Activated CD8-positive, alpha-beta memory T cell treated with anti-CD3 and anti-CD28 coated beads, Interleukin-2, amount 10 ng/mL, durations not matched to agents 7 days and 5 days (primary cell): ENCODE measurements at places on chromosomes 2 and 18. TPM values are rescaled to one million over a fixed set of nuclear protein-coding genes. Genes with fewer than 3 reads are reported as not detected.

METTL21A gene
- total RNA-seq = 21.1 TPM

DCC gene
- not detected for total RNA-seq

FBXO41 gene
- 31.5 TPM for total RNA-seq

RNMT gene
- total RNA-seq = 35.5 TPM

DNAJC27 gene
- 8.7 TPM for total RNA-seq

RIT2 gene
- total RNA-seq = not detected

ALPG gene
- total RNA-seq = not detected

TMEM200C gene
- total RNA-seq = not detected

GPR39 gene
- total RNA-seq = not detected

RGPD3 gene
- total RNA-seq = not detected

CCDC148 gene
- not detected for total RNA-seq

LRRTM1 gene
- total RNA-seq = not detected

NPAS2 gene
- total RNA-seq = 0.41 TPM

- H3K36me3 ChIP-seq = peaks cover 37% of the 10 kb centered on the region
- H3K27me3 ChIP-seq = no peaks in the 10 kb centered on the region
- H3K4me1 ChIP-seq = peaks cover 4% of the 10 kb centered on the region
- no peak for DNase-seq
Observed at GRCh38 chr18:35106013-35106844, 65.0 kb downstream of the MAPRE2 start.

DNA sequence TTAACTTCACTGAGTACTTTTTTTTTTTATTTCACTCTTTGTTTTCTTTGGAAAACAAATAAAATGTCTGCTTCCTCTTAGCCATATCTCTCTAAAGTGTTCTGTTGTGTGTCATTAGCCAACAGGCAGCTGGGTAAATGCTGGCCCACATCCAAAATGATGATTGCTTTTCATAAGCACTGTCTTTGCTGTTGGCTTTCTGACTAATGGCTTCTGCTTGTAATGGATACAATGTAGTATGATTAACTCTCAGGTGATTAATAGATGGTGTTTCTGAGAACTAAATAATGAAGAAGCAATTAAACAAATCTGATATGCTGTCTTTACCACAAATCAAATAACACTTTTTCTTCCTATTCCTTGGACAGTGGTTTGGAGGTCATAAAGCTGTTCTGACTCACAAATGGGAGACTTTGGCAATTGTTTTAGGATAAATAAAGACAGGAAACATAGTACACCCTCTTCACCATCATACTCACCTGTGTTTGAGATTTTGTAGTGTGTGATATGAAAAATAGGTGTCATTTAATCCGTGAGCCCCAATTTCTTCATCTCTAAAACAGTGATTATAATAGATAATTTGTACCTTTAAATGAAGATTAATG is 888.4 kb downstream of the TSN start:
- DNase-seq = no peak
- H3K27me3 ChIP-seq = no peaks in the 10 kb centered on the region
- no peak overlapping the region for H3K4me3 ChIP-seq
- no peak overlapping the region for H3K27ac ChIP-seq
- H3K4me1 ChIP-seq = no peaks in the 10 kb centered on the region
- no peaks in the 10 kb centered on the region for H3K36me3 ChIP-seq

- H3K4me3 ChIP-seq = no peak overlapping the region
- H3K36me3 ChIP-seq = no peaks in the 10 kb centered on the region
- DNase-seq = no peak
- H3K4me1 ChIP-seq = no peaks in the 10 kb centered on the region
Observed at GRCh38 chr2:166516712-166517303, 22.8 kb upstream of the SCN7A start.

GRCh38 chr2:239015218-239015900 is 167.5 kb downstream of the TWIST2 start:
- no peak for DNase-seq
- H3K27ac ChIP-seq = no peak overlapping the region
- H3K27me3 ChIP-seq = peaks cover 2% of the 10 kb centered on the region
- no peak overlapping the region for H3K4me3 ChIP-seq
- no peaks in the 10 kb centered on the region for H3K4me1 ChIP-seq

DNA sequence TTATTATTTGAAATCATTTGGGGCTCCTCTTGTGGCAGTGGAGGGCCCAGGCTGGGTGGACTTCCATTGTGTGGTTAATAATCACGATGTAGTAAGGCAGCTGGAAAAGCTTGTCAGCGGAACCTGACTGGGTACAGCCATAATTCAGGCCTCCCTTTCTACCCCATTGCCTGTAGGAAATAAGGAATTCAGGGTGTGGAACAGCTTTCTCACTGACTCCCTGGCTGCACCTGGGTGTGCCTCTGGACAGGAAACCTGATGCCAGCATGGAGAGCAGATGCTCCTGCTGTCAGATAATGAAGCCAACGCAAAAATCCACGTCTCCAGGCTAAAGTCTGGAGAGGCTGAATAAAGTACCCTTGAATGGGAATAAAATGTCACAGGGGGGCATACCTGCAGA is 44.2 kb downstream of the LYPD6B start:
- no peak overlapping the region for H3K4me3 ChIP-seq
- DNase-seq = no peak
- H3K27ac ChIP-seq = no peak overlapping the region
- no peaks in the 10 kb centered on the region for H3K36me3 ChIP-seq
- no peaks in the 10 kb centered on the region for H3K4me1 ChIP-seq
- peaks cover 30% of the 10 kb centered on the region for H3K27me3 ChIP-seq

DNA sequence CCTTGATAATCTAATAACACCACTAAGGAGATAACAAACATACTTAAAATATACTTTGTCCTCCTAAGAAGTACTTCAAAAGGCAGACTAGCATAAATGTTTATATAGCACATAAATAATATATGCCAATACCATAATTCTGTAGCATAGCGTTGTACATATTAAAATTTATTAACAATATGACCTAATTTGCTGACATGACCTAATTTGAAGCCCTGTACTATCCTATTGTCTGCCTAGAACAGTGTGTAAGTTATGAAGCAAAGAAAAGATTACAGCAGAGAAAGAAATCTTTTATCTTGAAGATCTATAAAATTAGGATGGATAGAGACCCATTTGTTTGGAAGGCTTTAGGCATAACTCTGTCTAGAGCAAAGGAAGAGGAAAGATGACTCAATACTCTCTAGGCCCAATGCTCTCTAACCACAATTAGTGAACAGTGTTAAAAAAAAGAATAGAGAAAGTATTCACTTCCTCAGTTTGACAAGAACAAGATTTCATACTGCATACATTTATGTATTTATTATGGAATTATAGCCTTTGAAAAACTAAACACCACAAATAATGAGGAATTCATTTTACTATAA is 231.3 kb downstream of the ZRANB3 start:
- DNase-seq = no peak
- no peak overlapping the region for H3K27ac ChIP-seq
- H3K36me3 ChIP-seq = peaks cover 13% of the 10 kb centered on the region
- H3K27me3 ChIP-seq = no peaks in the 10 kb centered on the region

DNA sequence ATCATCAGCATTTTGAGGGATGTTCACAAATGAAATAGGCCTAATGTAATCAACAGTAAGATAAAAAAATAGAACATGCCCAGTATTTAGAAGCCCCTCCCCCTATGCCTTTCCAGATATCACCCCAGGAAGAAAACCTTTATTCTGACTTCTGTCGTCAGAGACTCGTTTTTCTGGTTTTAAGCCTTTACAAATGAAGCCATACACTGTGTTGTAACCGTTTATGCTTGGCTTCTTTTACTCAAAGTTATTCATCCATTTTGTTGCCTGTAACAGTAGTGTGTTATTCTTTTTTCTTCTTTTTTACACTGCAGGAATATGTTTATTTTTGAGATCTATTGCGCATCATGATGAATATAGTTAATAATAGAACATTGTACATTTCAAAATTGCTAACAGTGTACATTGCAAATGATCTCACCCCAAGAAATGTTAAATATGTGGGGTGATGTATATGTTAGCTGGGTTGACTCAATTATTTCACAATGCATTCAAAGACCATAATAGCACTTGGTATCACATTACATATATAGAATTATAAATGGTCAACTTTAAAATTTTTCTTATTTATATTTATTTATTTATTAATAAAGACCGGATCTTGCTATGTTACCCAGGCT is 28.1 kb upstream of the PNPT1 start:
- H3K4me3 ChIP-seq = no peak overlapping the region
- H3K4me1 ChIP-seq = peaks cover 2% of the 10 kb centered on the region

- no peak for DNase-seq
- no peaks in the 10 kb centered on the region for H3K4me1 ChIP-seq
- peaks cover 17% of the 10 kb centered on the region for H3K27me3 ChIP-seq
- H3K27ac ChIP-seq = no peak overlapping the region
- H3K36me3 ChIP-seq = no peaks in the 10 kb centered on the region
- no peak overlapping the region for H3K4me3 ChIP-seq
Observed at GRCh38 chr2:172912266-172912665, 163.4 kb upstream of the MAP3K20 start.

GRCh38 chr2:23120161-23120560 is 264.8 kb upstream of the KLHL29 start:
- H3K4me3 ChIP-seq = no peak overlapping the region
- no peaks in the 10 kb centered on the region for H3K4me1 ChIP-seq
- no peak for DNase-seq
- no peaks in the 10 kb centered on the region for H3K36me3 ChIP-seq
- H3K27ac ChIP-seq = no peak overlapping the region

GRCh38 chr2:154381931-154382794 is 316.3 kb upstream of the KCNJ3 start:
- no peak for DNase-seq
- no peaks in the 10 kb centered on the region for H3K27me3 ChIP-seq
- no peak overlapping the region for H3K4me3 ChIP-seq
- no peaks in the 10 kb centered on the region for H3K36me3 ChIP-seq
- no peak overlapping the region for H3K27ac ChIP-seq
- no peaks in the 10 kb centered on the region for H3K4me1 ChIP-seq

DNA sequence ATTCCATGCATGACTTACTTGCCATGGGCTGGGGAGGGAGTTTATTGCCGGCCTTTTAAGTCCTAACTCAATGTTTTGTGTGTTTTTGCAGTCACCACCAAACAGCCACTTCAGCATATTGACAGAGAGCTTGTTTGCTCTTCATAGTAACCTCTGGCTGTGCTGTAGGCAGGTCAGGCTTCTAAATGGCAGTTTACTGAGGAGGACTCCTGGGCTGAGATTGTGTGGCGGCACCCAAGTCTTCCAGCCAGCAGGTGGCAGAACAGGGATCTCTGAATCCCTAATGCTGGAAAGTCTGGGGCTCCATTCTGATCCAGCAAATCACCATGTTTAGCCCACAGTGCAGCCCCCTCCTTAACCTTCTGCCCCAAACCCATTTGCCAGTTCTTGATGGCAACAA is 121.2 kb downstream of the CAPN13 start:
- H3K27ac ChIP-seq = no peak overlapping the region
- no peaks in the 10 kb centered on the region for H3K27me3 ChIP-seq
- H3K4me3 ChIP-seq = no peak overlapping the region
- no peaks in the 10 kb centered on the region for H3K4me1 ChIP-seq

DNA sequence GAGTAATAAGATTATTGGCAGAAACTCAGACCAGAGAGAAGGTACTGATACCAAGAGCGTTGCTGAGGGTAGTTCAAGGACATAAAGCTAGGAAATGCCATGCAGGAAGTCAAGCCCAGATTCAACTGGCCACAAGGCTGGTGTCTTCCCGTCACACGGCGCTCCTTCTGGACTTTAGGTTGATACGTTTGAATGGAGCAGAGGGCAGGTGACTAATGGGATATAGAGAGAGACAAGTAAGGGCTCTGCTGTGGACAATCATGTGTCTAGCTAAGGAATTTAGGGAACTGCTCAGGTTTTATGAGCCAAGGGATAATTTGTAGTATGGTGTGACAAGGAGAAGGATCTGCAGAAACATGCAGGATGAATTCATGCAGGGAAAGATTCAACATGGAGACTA is 83.9 kb upstream of the MC2R start:
- H3K4me1 ChIP-seq = no peaks in the 10 kb centered on the region
- no peaks in the 10 kb centered on the region for H3K27me3 ChIP-seq
- no peak overlapping the region for H3K4me3 ChIP-seq

DNA sequence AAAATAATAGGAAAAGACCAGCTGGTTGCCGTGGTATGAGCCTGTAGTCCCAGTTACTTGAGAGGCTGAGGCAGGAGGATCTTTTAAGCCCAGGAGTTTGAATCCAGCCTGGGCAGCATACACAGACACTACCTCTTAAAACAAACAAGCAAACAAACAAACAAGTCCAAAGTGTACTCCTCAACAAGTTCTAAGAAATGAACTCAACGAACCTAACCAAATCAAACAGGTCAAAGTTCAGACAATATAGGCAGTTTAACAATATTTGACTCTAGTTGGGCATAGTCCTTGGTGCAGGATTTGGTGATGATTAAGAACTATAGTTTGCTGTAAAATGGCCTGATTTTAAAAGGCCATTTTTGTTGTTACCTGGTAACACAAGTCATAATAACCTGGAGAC is 41.9 kb upstream of the RHOB start:
- no peak overlapping the region for H3K27ac ChIP-seq
- peaks cover 11% of the 10 kb centered on the region for H3K36me3 ChIP-seq
- no peak overlapping the region for H3K4me3 ChIP-seq
- DNase-seq = no peak
- H3K4me1 ChIP-seq = no peaks in the 10 kb centered on the region

GRCh38 chr2:202339071-202339870 is 36.9 kb upstream of the BMPR2 start:
- H3K27me3 ChIP-seq = peaks cover 4% of the 10 kb centered on the region
- H3K4me3 ChIP-seq = no peak overlapping the region
- H3K4me1 ChIP-seq = no peaks in the 10 kb centered on the region
- DNase-seq = no peak
- H3K27ac ChIP-seq = no peak overlapping the region

- H3K27me3 ChIP-seq = no peaks in the 10 kb centered on the region
- peaks cover 16% of the 10 kb centered on the region for H3K4me1 ChIP-seq
- H3K36me3 ChIP-seq = peaks cover 57% of the 10 kb centered on the region
- H3K4me3 ChIP-seq = no peak overlapping the region
- H3K27ac ChIP-seq = no peak overlapping the region
Observed at GRCh38 chr2:190470256-190470826, 62.2 kb downstream of the MFSD6 start.

GRCh38 chr2:12579018-12579417 is 137.7 kb upstream of the TRIB2 start:
- H3K36me3 ChIP-seq = no peaks in the 10 kb centered on the region
- H3K27me3 ChIP-seq = no peaks in the 10 kb centered on the region
- H3K4me1 ChIP-seq = no peaks in the 10 kb centered on the region
- no peak overlapping the region for H3K27ac ChIP-seq

DNA sequence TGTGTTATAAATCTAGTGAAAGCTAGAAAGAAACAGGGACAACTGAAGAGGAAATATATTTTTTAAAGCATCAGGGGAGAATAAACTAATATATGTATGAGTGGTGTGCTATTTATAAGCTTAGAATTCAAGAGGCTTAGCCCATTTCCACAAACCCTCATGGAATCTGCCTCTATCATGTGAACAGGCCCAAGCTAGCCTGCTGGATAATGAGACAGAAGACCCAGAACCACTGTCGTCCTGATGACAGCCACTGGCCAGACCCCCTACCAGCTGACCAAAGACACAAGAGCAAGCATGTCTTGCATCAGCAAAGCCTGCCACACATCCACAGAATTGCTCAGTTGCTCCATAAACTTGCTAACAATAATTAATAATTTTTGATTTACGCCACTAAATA is 382.3 kb upstream of the NXPH2 start:
- H3K4me1 ChIP-seq = no peaks in the 10 kb centered on the region
- H3K4me3 ChIP-seq = no peak overlapping the region
- no peak for DNase-seq
- H3K36me3 ChIP-seq = no peaks in the 10 kb centered on the region
- no peaks in the 10 kb centered on the region for H3K27me3 ChIP-seq

GRCh38 chr2:23249348-23249747 is 135.6 kb upstream of the KLHL29 start:
- H3K4me3 ChIP-seq = no peak overlapping the region
- no peaks in the 10 kb centered on the region for H3K36me3 ChIP-seq
- H3K27ac ChIP-seq = no peak overlapping the region
- no peaks in the 10 kb centered on the region for H3K4me1 ChIP-seq
- peaks cover 4% of the 10 kb centered on the region for H3K27me3 ChIP-seq
